ENCODE measurements at places on chromosomes 12 and 14. TPM values are rescaled to one million over a fixed set of nuclear protein-coding genes. Genes with fewer than 3 reads are reported as not detected.

The P2RX2 gene
- total RNA-seq, result not detected

The AKAP6 gene
- total RNA-seq, result 3.9 TPM

The GUCY2C gene
- 0.74 TPM for total RNA-seq

The GALNT6 gene
- 12.5 TPM for total RNA-seq

The ARMH4 gene
- total RNA-seq, result 5.2 TPM

The EML5 gene
- 0.49 TPM for total RNA-seq

The KRAS gene
- total RNA-seq, result 9.6 TPM

The PGF gene
- 8.3 TPM for total RNA-seq

The HVCN1 gene
- total RNA-seq, result 7.6 TPM

The CREBL2 gene
- total RNA-seq, result 29.0 TPM

The RNU7-1 gene
- total RNA-seq, result not detected

The ANKS1B gene
- 11.5 TPM for total RNA-seq

The CD9 gene
- 366 TPM for total RNA-seq

The RPL10L gene
- not detected for total RNA-seq

The MEG3 gene
- 126 TPM for total RNA-seq

The CMKLR1 gene
- 10.1 TPM for total RNA-seq

The TAS2R7 gene
- total RNA-seq, result not detected

The MAP1LC3B2 gene
- not detected for total RNA-seq

The KIAA0586 gene
- 13.3 TPM for total RNA-seq

The ACRBP gene
- 0.74 TPM for total RNA-seq

The TCL1B gene
- not detected for total RNA-seq

The NPFF gene
- total RNA-seq, result not detected

The SYT1 gene
- 13.3 TPM for total RNA-seq

The FOXM1 gene
- 8.1 TPM for total RNA-seq

The C12orf50 gene
- not detected for total RNA-seq

The LPAR5 gene
- total RNA-seq, result 7.4 TPM

The CRADD gene
- 40.8 TPM for total RNA-seq

The PRICKLE1 gene
- total RNA-seq, result 25.3 TPM

The EIF2S3B gene
- total RNA-seq, result 1.2 TPM

The EPYC gene
- total RNA-seq, result not detected

The KCNJ8 gene
- total RNA-seq, result 17.2 TPM

The TMEM63C gene
- 27.0 TPM for total RNA-seq

The PTPRR gene
- 0.98 TPM for total RNA-seq

The AVPR1A gene
- total RNA-seq, result 9.8 TPM

The SCN8A gene
- total RNA-seq, result 3.7 TPM

The PTPN6 gene
- total RNA-seq, result 17.4 TPM

The TRPV4 gene
- total RNA-seq, result 5.6 TPM

The FBRSL1 gene
- 11.0 TPM for total RNA-seq

The POLE gene
- 56.7 TPM for total RNA-seq

The OR6C2 gene
- total RNA-seq, result not detected

The OLR1 gene
- not detected for total RNA-seq

The BATF gene
- 12.0 TPM for total RNA-seq

The PRB2 gene
- total RNA-seq, result not detected

The ATN1 gene
- total RNA-seq, result 92.1 TPM

The APOF gene
- not detected for total RNA-seq

The ZC3H14 gene
- total RNA-seq, result 58.4 TPM

The PPP1CC gene
- 87.9 TPM for total RNA-seq

The GSG1 gene
- total RNA-seq, result not detected

The TMEM30B gene
- 22.6 TPM for total RNA-seq

The NFE2 gene
- not detected for total RNA-seq

The LMO3 gene
- 73.7 TPM for total RNA-seq

Measured in vagina (tissue), 2 donors.